ENCODE measurements at places on chromosomes 12 and 14.

DNA sequence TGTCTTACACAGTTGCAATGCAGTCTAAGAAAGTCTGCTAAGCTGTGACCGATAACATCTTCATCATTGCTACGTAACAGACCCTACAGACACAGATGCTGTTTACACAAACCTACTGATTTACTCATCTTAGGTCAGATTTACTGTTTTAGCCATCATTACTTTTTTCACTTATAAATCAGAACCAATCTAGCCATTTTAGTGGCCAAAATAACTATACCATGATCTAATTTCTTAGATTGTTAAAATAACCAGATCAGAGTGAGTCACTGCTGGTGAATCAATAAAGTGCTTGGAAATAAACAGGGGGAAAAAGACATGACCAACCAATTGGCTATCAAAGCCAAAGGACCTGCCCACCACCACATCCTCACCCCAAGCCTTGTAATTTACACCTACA, 57.0 kb upstream of the FOXN3 start:
- DNase-seq: no peak

DNA sequence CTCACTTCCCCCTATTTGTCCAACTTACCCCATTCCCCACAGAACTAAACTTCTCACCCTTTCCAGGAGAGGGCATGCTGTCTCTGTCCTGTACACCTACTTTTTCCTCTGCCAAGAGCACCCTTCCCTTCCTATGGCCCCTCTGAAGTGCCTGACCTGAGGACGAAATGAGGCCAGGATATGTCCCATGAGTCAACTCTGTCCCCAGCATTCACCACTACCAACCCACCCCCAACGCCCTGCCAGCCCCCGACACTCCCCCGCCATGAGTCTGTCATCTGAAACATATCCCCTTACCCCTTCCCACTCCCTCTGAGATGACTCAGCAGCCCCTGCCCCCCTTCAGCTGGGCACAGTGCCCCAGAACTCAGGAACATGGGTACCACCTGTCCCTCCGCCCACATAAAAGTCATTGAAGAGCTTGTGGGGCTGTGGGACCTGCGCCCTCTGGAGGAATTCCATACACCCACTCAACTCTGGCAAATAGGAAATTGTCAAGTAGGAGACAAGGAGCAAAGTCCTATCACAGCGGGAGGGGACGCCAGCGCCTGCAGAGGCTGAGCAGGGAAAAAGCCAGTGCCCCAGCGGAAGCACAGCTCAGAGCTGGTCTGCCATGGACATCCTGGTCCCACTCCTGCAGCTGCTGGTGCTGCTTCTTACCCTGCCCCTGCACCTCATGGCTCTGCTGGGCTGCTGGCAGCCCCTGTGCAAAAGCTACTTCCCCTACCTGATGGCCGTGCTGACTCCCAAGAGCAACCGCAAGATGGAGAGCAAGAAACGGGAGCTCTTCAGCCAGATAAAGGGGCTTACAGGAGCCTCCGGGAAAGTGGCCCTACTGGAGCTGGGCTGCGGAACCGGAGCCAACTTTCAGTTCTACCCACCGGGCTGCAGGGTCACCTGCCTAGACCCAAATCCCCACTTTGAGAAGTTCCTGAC, 26.3 kb downstream of the ITGA7 start:
- no peak for DNase-seq

DNA sequence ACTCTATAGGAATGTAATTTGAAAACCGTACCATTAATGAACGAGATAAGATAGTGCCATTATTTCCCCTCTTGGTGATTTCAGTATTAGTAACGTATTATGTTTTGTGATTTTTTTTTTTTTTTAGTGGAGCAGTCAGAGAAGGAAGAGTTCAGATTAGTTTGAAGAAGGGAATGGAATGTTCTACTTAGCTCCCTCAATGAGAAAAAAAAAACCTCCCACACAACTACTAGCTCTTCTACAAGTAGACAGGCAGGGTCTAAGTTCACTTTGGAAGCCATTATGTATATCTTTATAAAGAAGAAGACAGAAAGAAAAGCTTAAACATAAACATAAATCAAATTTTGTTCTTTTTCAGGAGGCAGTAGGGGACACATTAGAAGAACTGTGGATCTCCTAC, 27.3 kb downstream of the PNMA1 start:
- DNase-seq: no peak

- DNase-seq: no peak
Observed at GRCh38 chr12:92141591-92142121, 4.0 kb downstream of the BTG1 start.

DNA sequence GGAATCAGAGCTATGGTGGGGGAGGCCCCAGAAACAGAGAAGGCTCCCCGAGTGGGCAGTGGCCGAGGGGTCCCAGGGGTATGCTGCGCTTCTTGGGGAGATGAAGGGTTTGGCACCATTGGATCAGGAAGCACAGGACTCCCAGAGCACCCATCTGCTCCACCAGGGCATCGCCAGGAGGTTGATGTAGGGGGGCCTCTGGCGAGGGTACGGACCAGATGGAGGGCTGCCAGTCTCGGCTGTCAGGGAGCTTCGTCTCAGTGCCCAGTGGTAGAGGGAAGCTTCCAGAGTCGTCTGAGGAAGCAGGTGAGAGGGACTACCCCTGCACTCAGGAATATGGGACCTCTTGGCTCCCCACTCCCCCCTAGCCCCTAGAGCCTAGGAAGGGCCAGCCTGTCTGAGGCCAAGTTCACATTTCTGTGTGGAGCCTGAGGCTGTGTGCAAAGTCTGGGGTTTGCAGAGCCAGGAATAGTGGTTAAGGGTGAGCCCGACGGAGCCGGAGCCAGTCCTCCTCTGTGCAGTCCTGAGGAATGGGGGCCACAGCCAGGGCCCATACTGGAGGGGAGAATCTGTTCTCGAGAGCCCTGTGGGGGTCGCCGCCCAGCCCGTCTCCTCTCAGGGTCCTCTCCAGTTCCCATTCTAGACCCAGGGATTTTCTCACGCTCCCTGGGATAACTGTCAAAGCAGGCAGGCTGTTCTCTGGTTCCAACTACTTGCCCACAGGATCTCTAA, 10.2 kb downstream of the SLC48A1 start:
- no peak for DNase-seq

DNA sequence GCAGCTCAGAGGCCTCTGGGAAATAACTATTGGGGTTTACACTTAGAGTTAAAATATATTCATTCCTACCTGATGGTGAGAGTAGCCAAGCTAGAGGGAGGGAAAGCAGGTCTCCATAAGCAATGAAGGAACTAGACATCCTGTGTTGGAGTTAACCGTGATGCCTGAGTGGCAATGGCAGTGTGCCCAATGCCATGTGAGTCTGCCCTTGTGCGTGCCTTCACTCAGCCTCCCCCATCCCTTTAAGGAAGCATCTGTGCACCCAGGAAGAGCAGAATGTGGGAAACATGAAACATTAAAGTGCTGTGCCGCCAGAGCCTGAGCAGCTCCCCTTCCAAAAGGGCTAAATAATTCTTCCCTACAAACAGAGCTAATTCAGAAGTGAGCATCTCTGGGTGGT, 76.3 kb downstream of the COX16 start:
- DNase-seq: no peak

GRCh38 chr12:124675881-124676713, 108.7 kb upstream of the NCOR2 start:
- no peak for DNase-seq

GRCh38 chr12:52534482-52534881, 14.3 kb upstream of the KRT5 start:
- DNase-seq: no peak

DNA sequence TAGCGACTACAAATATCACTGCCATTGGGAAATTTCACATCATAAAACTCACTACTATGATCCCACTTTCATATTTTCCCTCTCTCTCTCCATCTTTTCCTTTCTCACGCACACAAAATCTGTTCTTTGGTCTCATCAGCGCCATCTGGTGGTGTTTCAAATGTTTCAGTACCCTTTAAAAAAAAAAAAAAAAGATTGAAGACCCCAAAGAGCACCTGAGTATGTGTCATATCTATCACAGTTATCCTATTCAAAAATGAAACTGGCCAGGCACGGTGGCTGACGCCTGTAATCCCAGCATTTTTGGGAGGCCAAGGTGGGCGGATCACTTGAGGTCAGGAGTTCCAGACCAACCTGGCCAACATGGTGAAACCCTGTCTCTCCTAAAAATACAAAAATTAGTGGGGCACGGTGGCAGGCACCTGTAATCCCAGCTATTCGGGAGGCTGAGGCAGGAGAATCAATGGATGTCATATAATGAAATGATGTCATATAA, 72.4 kb downstream of the TTC9 start:
- no peak for DNase-seq

- no peak for DNase-seq
Observed at GRCh38 chr14:105168496-105168978, at the start of gene JAG2. Gene JAG2, minus strand, starts transcription at chr14:105168776. Its CDS starts 356 bp downstream, at chr14:105168420.

GRCh38 chr14:40133463-40133862, 701.2 kb upstream of the FBXO33 start:
- DNase-seq: no peak

- DNase-seq: no peak
Observed at GRCh38 chr14:44910821-44911220, 50.9 kb downstream of the KLHL28 start.

DNA sequence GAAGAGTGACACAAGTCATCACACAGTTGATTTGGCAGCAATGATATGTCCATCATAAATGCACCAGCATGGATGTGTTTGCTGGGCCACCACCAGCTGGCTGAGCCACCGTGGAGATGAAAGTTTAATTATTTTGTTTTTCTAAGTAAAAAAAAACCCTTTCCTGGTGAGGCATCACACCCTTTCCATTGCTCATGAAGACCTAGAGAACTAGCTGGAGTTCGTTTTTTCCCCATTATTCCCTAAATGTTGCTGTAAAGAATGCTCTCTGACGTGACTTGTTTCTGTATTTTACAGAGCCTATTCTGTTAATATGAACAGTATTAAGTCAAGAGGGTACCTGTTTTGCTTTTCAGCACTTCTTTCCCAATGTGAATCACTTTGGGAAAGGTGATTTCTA, 257.9 kb downstream of the MSRB3 start:
- DNase-seq: no peak

- no peak for DNase-seq
Observed at GRCh38 chr14:39558525-39558924, 126.3 kb upstream of the FBXO33 start.

DNA sequence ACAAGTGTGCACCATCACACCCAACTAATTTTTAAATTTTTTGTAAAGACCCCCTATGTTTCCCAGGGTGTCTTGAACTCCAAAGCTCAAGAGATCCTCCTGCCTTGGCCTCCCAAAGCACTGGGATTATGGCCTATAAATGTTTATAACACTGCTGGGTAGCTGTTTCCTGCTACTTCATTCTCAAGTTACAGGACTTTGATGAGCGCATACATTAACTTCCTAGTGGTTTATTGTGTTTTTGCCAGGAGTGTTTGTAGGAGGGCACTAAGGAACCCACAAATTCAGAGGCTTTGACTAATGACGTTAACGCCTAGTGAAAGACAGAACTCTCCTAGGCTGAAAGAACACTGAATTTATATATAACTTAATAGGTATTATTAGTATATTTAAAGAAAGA, 15.2 kb upstream of the NAA30 start:
- DNase-seq: no peak

DNA sequence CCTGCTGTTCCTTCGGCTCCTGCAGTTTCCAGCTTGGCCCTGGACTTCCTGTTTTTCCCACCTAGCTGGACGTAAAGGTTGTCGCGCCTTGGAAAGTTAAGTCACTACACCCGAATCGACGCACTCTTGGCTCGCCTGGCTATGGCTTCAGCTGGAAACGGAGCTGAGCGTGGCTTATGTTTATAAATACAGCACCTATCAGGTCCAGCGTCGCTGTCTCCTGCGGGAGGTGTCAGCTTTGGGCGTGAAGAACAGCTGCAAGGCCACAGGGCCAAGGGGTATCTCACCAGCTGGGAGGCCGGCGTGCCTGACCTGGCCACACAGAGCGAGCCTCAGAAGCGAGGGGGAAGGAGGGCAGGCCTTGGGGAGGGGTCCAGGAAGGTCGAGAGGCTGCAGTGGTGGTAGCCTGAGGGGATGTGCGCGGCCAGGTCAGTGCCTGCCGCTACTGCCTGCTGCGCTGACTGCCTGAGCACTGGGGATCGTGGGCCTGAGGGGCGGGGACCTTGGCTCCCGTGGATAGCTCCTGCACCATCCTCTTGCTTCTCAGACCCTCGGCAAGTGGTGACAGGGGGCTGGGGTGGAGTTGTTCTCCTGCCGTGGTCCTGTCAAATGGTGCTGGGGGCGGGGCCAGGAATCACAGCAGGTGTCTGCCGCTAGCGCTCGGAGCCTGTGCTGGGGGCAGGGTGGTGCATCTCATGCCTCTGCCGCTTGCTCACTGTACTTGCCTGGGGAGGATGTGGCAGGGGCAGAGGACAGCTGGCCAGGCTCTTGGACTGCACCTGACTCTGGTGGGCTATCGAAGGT, 12.5 kb downstream of the PACS2 start:
- DNase-seq: no peak

DNA sequence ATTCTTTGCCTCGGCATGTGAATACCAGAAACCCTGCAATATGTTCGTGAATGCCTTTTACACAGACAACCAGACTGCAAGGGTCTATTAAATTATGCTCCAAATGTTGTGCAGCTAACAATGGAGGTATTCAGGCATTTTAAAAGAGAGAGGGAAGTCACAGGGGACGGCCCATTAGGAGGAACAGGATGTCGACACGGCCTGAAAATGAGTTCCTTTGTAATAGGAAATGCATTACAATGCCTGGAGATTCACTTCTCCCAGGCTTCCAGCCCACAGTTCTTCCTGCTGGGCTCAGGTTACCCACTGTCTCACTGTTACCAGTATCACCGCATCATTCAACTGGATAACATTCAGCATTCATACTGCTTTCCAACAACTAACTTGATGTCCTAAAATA, 2.5 kb downstream of the DUSP6 start:
- no peak for DNase-seq

- no peak for DNase-seq
Observed at GRCh38 chr14:85319998-85320630, 209.8 kb upstream of the FLRT2 start.

GRCh38 chr12:93080994-93081809, 152.1 kb upstream of the EEA1 start:
- no peak for DNase-seq
